Ureter (tissue), 1 donor: ENCODE measurements at places on chromosomes 5 and 9. TPM values are rescaled to one million over a fixed set of nuclear protein-coding genes. Genes with fewer than 3 reads are reported as not detected.

The ARL14EPL gene
- not detected for total RNA-seq

GRCh38 chr9:126755317-126755875 is 49.4 kb upstream of the ZBTB43 start:
- peak; percentile 20 for DNase-seq

DNA sequence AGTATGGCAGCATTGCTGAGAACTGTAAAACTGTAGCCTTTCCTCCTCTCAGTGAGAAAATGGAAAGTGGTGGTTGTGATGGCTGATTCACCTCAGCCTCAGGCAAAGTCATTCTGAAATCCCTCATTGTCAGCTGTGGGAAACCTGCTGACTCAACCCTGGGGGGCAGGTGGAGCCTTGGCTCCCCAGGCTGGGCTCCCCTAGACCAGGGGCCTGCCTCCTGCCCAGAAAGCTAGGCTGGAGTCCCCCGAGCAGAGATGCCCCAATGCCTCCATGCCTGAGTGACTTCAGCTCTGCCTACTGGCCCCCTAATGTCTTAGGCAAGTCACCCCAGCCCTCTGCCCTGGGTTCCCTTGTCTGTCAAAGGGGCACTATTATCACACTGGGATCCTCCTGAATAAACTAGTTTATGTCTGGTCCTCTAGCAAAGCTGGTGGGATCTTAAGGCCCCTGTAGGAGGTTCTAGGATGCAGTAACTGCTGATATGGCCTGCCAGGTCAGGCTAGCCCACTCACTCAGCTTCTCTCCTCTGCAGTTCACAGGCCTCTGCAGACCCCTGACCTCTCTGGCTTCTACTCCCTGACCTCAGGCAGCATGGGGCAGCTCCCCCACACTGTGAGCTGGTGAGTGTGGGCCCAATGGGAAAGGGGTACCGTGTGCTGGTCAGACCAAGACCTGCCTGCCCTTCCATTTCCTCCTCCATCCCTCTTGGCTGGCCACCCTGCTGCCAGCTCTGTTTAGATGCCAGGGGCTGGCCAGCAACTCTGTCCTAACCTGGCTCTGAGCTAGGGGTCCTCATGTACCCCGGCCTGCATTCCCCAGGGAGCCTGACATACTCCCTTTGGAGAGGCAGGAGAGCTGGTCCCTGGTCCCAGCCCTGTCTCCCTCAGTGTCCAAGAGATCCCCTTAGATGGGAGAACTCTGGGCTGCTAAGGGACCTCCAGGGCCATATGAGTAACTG is 24.2 kb downstream of the TCF7 start:
- peak; percentile 34 for DNase-seq

GRCh38 chr5:9971301-9971700 is 278.4 kb downstream of the ATPSCKMT start:
- no peak for DNase-seq

DNA sequence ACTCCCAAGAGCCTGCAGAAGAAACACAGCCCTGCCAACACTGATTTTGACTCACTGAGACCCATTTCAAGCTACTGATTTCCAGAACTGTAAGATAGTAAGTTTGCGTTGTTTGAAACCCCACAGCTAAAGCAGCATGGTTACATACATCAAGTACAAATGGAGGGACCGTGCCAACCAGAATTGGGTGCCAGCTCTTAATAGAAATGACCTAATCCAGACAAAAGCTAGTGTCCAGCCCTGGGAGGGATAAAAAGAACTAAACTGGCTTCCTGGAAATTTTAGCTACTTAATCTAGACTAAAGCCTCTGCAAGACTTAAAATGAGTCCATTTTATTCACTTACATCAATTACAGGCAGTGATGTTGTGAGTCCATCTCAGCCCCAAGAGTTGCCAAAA is 122.6 kb downstream of the ADAMTS12 start:
- DNase-seq, result no peak

GRCh38 chr5:38547257-38547656 is 9.2 kb downstream of the LIFR start:
- no peak for DNase-seq

DNA sequence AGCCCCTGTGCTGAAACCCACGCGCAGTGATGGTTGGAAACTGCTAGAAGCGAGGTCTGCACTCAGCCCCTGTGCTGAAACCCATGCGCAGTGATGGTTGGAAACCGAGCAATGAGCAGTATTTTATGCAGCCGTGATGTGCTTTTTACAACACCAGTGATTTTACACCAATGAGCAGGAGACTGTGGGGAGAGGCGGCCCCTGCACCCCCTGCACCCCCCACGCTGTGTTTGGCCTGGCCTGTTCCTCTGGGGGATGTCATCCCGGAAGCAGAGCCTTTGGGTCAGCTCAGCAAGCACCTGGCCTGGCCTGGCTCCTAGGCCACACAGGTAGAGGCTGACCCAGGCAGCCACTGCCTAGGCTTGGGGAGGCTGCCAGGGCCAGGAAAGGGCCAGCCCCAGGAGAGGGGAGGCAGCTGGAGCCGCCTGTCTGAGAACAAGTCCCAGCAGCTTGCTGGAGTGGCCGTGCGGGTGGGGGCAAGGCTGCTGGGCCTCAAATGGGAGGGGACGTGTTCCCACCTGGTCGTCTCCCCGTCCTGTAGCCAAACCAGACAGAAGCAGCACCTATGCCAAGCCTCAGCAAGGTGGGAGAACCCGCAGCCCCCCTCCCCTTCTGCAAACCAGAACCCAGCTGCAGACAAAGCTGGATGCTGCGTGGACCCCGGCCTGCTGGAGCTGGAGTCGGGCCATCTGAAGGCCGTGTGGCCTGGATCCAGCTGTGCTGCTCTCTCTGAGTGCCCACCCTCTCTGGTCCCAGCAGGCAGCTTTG is 46.8 kb downstream of the DBH start:
- no peak for DNase-seq

DNA sequence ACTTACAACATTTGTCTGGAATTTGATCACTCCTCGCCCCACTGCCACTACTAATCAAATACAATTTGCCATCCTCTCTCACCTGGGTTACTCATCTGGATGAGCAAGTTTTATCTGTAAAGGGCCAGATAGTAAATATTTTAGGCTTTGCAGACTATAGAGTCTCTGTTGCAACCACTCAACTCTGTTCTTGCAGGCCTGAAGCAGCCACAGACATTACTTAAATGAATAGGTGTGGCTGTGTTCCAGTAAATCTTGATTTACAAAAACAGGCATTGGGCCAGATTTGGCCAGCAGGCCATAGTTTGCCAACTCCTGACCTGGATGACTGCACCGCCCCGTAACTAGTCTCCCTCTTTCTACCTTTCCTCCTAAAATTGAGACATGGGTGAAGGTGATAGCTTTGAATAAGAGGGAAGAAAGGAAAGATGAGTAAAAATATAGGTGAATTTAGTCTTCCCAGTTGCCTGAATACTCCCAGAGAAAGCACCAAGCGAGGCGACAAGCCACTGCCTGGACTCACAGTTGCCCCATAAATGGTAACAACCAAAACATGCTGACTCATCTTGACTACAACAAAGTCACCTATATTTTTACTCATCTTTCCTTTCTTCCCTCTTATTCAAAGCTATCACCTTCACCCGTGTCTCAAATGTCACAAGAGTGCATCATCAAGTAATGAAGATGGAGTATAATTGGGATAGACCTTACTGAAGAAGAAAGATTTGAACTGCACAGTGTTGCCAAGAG is 32.5 kb upstream of the SCAMP1 start:
- DNase-seq, result no peak
